Fibroblast of the conjunctiva (primary cell): ENCODE measurements at places on chromosomes 16 and 17.

GRCh38 chr16:81318711-81319110 lies 3.9 kb downstream of the GAN start:
- DNase-seq = no peak

DNA sequence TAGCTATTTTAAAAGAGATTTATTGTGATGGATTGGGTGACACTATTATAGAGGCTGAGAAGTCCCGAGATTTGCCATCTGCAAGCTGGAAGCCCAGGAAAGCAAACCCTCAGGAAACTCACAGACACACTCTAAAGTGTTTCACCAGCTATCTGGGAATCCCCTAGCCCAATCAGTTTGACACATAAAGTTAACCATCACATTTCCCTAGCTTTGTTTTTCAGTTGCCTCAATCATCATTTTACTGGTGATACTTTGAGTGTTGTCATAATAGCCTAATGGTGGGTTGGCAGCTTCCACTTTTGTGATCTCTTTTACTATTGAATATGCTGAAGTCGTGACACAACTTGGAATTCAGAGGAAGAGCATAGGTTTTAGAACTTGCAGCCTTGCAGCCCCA lies 1.8 kb downstream of the SGF29 start:
- DNase-seq = no peak

- DNase-seq = no peak
These were observed 68.5 kb downstream of the RPA1 start for GRCh38 chr17:1898332-1898731.

GRCh38 chr16:5653041-5653440 lies 555.4 kb upstream of the EEF2KMT start:
- DNase-seq = no peak

GRCh38 chr17:51322390-51323029 lies 62.2 kb downstream of the UTP18 start:
- peak; percentile 14 for DNase-seq

- DNase-seq = no peak
These were observed 107.4 kb upstream of the ANKFN1 start for GRCh38 chr17:56045872-56046271.

- no peak for DNase-seq
These were observed 104.3 kb upstream of the DNAH9 start for GRCh38 chr17:11493936-11494335.

DNA sequence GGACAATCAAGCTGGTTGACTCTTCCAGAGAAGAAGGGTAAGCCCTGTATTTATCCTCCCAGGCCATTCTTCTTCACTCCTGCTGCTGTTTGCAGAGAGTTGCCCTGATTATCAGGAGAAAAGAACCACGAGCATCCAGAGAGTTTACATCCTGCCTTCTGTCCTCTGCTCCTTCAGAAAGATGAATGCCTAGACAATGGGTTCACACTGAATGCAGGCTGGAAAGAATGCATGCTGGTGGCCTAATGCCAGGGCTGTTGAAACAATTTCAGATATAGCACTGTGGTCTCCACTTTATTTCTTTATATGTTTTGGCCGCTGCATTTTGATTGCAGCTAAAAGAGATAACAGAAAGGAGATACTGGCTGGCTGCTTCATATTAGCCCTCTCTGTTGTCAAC lies 21.2 kb upstream of the HAS3 start:
- DNase-seq = no peak

- no peak for DNase-seq
These were observed 97.9 kb downstream of the ADCY9 start for GRCh38 chr16:4018391-4018790.

- no peak for DNase-seq
These were observed 4.7 kb downstream of the SLC5A11 start for GRCh38 chr16:24850289-24850938.

DNA sequence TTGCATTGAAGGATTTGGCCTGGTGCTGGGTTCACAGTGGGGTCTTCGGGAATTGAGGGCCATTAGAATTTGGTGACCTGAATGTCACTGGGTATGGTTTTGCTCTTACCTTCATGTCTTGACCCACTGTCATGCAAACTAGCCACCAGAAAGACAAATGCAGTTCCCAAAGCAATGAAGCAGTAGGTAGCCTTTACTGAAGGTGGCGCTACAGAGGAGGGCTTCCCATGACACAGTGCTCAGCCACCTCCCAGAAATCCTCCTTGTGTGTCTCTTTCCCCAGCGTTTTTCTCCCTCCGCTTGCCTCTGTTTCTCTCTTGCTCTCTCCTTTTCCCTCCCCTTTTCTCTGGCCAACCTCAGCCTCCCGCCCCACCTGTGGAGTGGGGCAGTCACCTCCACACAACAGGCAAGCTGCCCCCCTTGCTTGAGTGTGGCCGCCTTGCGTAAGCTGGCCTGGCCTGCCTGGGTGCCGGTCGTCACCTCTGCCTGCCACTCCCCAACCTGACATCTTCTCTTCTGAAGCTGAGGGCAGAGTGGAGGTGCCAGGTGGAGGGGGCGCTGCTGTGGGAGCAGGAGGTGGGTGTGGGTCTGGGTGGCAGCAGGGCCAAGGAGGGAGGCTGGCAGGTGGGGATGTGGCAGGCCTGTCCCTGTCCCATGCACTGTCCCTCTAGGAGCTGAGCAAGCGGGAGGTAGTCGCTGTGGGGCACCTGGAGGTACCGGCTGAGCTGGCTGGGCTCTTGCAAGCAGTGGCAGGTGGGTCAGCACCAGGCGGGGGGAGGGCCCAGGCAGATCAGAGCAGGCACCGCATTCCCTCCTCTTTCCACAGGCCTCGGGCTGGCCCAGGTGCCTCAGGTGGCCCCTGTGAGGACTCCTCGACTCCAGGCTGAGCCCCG lies 34.7 kb downstream of the MYO15A start:
- no peak for DNase-seq

GRCh38 chr16:72983728-72984350 lies 64.1 kb downstream of the ZFHX3 start:
- DNase-seq = no peak

GRCh38 chr16:46922239-46922638 lies 38.1 kb downstream of the GPT2 start:
- DNase-seq = no peak

GRCh38 chr16:56451753-56452689 lies 667 bp downstream of the OGFOD1 start:
- DNase-seq = no peak

DNA sequence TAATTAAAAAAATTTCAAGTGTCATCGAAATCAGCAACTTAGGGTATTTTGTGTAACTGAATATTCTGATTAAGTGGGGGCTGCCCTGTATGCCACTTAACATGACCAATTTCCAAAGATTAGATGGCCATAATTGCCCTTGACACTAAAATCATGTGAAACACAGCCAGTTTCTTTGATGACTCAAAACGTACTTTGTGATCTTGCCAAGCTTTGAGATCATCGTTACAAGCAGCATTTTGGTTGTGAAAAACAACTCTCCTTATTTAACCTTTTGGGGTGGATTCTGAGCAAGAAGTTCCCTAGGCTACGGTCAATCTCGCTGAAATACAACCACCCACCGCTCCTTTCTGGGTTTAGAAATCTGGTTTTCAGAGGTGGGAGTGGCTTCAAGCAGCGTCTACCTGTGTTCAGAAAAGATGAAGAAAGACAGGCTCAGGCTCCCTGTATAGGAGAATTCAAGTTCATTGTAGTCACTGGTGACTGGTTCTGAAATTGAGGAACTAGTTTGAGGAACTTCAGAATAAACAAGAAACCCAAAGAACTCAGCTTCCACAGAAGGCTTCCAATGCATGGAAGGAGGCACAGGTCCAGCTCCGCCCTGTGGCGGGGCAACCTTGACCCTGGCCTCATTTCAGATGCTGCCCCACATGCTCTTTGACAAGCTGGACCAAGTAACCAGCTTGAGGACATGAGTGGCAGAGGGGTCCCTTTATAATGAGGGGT lies 9.4 kb downstream of the MAP3K14 start:
- peak; percentile 87 for DNase-seq

- DNase-seq = no peak
These were observed 9.4 kb downstream of the CMC2 start for GRCh38 chr16:80997139-80997798.

GRCh38 chr16:64131423-64131822 lies 990.4 kb downstream of the CDH11 start:
- DNase-seq = no peak

DNA sequence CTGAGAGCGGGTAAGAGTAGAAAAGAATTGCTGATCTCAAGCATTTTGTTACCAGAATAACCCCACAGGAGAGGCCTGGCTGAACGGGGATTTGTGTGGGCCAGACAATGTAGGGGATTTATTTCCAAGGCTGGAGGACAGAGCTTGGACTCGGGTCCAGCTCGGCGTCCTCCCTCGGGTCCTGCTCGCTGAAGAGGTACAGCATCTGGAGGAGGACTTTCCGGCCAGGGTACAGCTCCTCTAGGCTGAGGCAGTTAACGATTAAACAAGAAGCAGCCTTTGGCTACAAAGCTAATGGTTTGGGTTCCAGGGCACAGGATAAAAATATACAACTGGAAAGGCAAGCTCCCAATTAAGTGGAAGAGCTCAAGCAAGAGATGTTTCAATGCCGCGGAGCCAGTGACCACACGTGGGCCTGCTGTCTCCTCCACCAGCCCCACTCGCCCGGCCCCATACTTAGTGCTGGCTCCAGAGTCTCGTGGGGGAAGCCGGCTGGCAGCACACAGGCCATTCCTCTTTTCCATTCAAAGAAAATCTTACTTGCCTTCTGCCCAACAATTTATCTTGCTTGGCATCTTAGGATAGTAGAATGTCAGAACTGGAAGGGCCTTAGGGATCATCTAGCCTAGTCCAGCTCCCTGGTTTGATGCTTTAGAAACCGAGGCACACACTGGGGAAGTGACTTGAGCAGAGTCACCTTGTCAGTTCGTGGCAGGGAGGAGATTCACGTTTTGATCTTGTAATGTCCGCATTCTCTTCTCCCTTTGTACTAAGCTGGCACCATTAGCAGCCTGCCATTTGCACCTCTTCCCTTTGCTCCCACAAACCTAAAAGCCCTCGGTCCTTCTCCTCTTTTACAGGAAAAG lies 85.9 kb upstream of the TBX2 start:
- DNase-seq = no peak

GRCh38 chr16:54288030-54288834 lies 1.6 kb upstream of the IRX3 start:
- DNase-seq = no peak

GRCh38 chr16:86911437-86911958 lies 333.1 kb downstream of the FOXL1 start:
- DNase-seq = no peak

GRCh38 chr17:58204796-58205195 lies 12.3 kb downstream of the EPX start:
- DNase-seq = no peak

DNA sequence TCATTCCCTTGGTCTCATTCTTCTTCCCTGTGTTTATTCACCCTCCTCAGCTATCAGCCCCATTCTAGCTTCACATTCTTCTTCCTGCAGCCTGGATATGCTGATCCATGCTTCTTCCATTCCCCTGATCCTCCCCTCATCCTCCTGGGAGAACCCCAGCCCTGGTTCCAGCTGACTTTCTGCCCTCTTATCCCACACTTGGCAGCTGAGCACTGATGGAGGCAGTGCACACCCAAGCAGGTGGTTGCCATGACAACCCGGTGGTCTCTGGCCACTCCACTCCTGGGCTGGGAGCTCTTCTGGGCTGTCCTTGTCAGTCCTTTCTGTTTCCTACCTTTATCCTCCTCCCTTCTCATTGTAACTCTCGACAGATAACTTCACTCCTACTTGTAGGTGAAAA lies 16.7 kb upstream of the TUBG2 start:
- no peak for DNase-seq

GRCh38 chr17:81996757-81997441 lies 19.5 kb downstream of the ASPSCR1 start:
- DNase-seq = no peak

- DNase-seq = peak; percentile 79
These were observed 15.4 kb downstream of the FLYWCH1 start for GRCh38 chr16:2927010-2927646.

DNA sequence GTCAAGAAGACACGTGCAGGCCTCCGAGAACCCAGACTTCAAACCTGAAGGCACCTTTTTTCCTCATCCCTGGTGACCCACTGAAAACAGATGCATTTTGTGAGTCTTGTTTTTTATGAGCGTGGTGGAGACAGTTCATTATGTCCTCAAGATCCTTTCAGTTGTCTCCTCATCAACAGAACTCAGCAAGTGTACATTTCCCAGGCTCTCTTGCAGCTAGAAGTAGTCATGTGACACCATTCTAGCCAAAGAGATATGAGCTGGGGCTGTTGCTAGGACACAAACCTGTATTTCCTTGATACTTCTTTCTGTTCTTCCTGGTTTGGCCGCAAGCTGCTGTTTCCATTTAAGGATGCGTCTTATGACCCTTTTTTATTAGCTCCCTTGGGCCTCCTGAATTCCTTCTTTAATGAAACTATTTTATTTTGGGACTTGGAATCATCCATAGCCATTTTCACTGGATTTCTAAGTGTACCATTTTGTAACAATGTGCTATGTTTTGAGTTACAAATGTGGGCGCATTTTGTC lies 135.7 kb upstream of the FOXF1 start:
- DNase-seq = no peak

DNA sequence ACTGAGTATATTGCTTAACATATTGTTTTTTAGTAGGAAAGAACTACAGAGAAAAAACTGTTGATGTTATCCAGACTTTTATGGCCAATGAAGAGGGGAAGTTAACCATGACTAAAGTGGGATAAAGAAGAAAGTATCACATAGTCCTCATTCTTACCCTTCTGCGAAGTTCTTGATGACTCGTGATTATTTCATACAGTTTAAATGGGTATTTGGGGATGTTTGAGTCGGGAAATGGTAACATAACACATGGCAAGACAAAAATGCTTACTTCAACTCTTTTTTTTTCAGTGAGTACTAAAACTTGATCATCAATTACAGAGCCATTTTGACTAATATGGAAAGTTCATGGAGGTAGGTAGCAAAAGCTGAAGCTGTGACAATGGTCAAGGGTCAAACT lies 4.9 kb downstream of the POLG2 start:
- no peak for DNase-seq

DNA sequence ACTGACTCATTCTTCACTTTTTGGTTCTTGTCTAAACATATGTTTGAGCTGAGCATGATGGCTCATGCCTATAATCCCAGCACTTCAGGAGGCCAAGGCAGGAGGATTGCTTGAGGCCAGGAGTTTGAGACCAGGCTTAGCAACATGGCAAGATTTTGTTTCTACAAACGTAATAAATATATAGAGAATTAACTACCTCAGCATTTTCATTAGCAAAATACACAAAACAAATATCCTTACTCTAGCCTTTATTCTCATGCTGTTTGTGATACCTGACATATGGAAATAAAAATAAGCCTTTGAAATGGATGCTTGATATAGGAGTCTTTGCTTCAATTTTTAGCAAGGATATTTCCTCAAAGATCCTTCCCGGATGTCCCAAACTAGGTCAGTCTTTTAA lies 132.8 kb downstream of the ABCC1 start:
- DNase-seq = no peak
